ENCODE measurements at places on chromosomes 3 and 15.

DNA sequence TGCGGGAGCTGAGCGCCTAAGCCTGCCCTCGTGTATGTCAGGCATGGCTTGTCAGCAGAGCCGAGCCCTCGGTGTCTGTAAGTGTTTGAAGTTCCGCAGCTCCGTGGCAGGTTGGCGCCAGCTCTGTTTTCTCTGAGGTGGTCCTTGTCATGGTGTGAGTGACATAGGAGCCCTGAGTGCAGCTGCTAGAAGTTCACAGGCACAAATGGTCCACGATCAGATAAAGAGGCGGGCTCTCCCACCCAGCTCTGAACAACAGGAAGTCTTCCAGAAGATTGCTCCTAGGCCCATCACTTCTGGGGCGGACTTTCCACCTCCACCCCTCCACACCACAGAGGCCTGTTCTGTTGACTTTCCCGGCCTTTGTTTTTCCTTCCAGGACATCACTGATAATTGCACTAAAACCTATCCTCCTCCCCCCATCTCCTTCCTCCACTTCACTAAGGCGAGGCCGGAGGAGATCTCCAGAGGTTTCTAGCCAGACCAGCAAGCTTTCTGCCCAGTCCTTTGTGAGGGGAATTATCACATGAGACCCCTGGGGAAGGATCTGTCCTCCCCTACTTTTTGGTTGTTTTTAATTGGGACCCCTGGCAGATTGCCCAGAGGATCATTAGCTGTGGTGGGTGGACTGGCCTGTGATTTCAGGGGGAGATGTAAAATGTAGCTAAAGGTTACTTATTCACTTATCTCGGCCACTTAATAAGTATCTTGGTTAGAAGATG lies 19.9 kb downstream of the ITPR1 start:
- DNase-seq = no peak

- DNase-seq = no peak
Measured at GRCh38 chr15:38650936-38651327, 86.3 kb upstream of the RASGRP1 start.

DNA sequence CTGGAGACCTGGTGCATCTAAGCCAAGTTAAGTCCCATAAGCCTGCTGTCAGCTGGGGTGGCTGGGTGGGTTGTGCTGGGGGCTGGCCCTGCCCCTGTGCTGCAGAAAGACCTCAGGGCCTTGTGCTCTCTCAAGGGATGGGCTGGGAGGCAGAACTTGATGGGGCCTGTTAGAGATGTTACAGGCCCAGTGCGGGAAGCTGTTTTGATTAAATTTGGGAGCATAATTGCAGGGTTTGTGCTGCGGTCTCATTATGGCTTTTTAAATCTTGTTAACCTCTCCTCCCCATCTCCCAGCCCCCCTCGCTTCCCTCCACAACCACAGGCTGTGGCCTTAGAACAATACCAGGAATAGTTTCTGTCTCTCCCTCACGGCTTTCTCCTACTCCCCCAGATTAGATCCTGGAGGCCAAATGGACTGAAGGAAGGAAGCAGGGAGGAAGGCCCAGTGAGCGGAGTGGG lies 87.6 kb upstream of the TLE3 start:
- DNase-seq = no peak

GRCh38 chr3:53493963-53494791 lies at the start of gene CACNA1D:
CACNA1D (plus strand) TSS chr3:53494611; CDS start chr3:53495167, 556 bp downstream.
- peak; percentile 91 for DNase-seq

- no peak for DNase-seq
Measured at GRCh38 chr3:153285194-153285641, 123.2 kb downstream of the RAP2B start.
